Jurkat, Clone E6-1 (cell line): ENCODE measurements at places on chromosomes 12 and 14.

DNA sequence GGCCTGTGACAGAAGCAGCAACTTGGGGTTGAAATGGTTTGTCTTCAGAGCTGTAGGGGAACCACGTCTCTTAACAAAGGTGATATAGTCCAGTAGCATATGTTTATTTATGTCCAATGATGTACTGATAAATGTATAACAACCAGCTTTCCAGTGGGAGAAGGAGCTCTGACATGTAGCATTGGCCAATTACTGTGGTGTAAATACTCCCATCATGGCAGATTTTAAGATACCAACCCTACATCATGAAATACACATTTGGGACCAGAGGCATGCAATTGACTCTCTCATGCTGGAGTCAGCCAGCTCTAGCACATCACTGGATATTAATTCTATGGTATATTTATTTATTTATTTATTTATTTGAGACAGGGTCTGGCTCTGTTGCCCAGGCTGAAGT, 50.6 kb upstream of the CHST11 start:
- no peak for DNase-seq

DNA sequence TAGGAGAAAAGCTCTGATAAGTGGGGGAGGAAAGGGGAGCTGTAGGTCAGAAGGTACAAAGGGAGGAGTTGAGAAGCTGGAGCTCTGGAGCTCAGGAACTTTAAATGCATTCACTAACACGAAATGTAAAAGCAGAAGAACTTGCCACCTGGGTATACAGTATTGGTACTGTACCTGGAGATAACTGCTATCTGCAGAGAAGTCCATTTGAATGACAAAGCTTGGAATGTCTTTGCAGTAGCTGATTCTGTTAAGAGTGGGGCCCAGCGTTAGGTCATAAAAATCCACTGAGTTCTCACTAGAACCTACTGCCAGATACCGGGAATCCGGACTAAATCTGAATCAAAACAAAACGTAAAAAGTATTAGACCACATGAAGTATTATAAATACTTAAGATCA, 55.6 kb downstream of the ZC3H14 start:
- DNase-seq: no peak

GRCh38 chr12:70557583-70558191, 79.5 kb downstream of the PTPRB start:
- DNase-seq: no peak

DNA sequence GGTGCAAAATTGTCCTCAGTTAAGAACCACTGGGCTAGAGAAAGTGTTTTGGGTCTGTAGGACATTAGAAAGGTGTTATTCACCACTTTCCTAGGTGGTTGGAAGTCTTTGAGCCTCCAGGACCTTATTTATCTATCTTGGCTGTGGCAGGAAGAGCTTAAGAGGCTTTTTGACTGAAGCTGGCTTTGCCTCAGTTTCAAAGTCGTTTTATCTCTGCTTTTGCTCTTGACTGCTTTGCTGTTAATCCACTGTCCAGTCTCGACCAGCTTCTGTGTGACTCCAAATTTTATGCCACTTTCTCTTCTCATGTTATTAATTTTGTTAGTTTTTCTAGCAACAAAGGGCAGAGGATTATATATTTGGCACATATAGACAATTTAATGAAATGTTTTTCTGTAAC, 60.3 kb downstream of the PPHLN1 start:
- no peak for DNase-seq

DNA sequence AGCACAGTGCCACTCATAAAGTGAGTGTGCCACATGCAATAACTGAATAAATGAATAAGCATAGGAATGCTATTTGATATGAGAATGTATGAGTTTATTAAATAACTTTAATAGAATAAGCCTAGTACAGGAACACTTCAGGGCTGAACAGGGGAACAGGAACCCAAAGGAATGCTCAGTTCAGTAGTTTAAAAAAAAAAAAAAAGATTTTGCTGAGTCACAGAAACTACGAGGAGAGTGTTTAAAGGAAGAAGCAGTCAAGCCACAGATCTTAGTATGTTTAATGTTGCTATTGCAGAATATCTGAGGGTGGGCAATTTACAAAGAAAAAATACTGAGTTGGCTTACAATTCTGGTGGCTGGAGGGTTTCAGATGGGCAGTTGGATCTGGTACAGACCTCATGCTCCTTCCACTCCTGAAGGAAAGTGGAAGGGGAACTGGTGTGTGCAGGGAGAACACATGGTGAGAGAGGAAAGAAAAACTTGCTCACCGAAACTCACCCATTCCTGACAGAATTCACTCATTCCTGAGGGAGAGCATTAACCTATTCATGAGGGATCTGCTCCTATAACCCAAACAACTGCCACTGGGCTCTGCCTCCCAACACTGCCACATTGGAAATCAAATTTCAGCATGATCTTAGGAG, 880.3 kb upstream of the MGAT4C start:
- DNase-seq: no peak

- no peak for DNase-seq
Measured at GRCh38 chr12:46370380-46370734, 2.2 kb downstream of the SLC38A2 start.

- DNase-seq: no peak
Measured at GRCh38 chr12:82184844-82185243, 173.3 kb downstream of the CCDC59 start.

DNA sequence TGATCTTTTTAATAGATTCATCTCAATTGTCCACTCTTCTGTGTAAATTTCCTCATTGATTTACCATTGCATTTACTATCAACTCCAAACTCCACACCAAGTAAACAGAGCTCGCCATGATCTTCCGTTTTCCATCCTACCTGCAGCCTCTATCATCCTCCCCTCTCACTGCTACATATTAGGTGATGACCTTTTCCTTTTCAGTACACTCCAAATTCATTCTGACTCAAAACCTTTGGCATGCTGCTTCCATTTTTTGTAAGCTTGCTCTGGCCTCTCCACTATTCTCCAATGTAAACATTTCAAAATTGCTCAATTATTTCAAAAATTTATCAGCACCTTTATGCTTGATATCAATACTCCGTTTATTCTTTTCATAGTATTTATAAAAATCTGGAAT, 40.2 kb upstream of the PZP start:
- DNase-seq: no peak

- no peak for DNase-seq
Measured at GRCh38 chr12:68977335-68977734, 44.4 kb upstream of the CPM start.

DNA sequence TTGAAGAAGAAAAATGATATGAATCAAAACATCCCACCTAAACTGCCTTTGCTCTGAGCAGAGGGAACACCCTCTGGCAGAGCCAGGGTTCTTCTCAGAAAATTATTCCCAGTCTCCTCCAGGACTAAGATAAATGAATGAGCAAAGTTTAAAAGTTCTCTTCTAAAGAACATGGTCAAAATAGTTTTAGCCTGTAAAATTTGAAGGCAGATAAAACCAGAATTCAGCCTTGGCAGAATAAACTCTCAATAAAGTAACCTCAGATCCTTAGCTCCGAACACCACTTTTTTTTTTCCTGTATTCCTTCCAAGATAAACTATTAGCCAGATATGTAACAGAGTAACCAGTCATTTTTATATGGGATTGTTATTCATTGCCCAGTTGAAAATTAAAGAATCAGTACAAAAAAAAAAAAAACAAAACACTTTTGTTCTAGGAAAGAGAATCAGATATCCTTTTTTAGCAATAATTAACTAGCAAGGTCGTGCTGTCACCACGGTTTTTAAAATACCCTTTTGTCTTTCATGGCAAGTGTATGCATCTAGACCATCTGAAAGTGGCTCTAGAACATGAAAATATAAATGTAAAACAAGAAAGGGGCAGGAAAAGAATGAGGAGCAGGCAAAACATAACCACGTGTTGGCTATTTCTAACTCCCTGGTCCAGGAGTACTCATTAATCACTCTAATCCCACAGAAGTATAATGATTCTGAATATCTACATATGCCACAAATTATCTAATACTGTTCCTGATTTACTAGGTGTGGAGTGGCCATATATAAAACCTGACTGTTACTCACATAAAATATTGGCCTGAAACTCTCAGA, 60.8 kb downstream of the CAPZA3 start:
- no peak for DNase-seq

GRCh38 chr12:29316752-29317151, 64.2 kb downstream of the ERGIC2 start:
- DNase-seq: no peak

DNA sequence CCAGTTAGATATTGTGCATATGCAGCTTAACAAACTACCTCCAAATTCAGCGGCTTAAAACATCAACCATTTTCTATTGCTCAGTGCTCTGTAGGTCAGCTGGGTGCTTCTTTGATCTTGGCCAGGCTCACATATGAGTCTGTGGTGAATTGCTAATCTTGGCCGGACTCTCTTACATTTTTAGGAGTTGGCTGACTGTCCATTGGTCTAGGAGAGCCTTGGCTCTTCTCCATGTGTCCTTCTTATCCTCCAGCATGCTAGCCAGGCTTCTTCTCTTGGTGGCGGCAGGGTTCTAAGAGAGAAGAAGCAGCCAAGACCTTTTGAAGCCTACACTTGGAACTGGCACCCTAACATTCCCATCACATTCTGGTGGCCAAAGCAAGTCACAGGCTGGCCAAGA, 174.3 kb upstream of the PWP1 start:
- DNase-seq: no peak

DNA sequence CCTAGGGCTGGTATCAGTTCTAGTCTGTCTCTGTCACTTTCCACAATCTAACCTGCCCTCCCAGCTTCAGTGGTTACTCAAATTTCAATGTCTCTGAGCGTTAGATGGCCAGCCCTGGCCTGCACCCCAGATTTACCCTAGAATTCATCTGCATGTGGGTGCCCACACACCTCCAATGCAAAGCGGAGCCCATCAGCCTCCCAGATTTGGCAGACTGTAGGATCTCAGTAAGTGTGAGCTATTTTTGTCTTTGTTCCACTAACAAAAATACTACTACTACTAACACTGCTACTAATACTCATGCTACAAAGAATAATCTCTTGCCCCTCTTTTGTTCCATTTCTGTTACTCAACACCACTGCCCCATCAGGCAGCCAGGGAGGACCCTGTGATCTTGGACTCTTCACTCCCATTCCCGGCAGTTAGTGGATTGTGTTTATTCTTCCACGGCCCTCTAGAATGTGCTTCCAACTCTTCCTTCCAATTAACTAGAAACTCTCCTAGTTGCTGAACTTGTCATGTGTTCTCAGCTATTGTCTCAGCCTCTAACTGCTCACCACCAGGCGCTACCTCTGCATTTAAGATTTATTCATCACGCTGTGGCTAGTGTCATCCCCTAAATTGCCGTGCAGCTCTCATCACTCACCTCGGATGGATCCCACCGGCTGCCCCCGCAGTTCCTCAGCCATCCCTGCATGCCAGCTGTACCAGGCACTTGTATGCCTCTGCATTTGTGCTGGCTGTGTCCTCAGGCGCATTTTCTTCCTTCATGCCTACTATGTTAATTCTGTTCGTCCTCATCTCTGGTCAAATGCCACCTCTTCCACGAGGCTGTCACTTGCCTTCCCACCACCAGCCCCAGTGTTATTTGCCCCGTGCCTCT, 150.6 kb upstream of the HIF1A start:
- no peak for DNase-seq

GRCh38 chr12:131239384-131240094, 285.8 kb downstream of the ADGRD1 start:
- DNase-seq: no peak

GRCh38 chr14:97080991-97081390, 283.8 kb downstream of the VRK1 start:
- DNase-seq: no peak

GRCh38 chr12:25372969-25373817, 122.5 kb upstream of the KRAS start:
- no peak for DNase-seq

DNA sequence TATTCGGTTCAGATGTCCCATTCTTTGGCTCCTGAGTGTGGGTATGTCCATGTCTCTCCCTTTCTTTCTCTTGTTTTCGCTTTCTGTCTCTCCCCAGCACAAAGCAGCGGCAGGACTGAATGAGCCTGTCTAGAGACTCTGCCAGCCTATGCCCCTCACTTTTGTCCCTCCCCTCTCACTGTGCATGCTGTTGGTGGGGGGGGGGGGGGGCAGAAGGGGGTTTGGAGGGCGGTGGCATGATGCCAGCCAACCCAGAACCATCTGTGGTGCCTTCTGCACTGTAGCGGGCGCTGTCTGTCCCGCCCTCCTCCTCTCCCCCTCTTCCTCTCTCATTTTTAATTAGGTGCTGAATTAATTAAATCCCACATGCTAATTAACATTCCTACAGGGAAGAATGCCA, 17.7 kb downstream of the NGDN start:
- DNase-seq: no peak

GRCh38 chr14:23543403-23543802, 8.2 kb downstream of the ZFHX2 start:
- DNase-seq: no peak

DNA sequence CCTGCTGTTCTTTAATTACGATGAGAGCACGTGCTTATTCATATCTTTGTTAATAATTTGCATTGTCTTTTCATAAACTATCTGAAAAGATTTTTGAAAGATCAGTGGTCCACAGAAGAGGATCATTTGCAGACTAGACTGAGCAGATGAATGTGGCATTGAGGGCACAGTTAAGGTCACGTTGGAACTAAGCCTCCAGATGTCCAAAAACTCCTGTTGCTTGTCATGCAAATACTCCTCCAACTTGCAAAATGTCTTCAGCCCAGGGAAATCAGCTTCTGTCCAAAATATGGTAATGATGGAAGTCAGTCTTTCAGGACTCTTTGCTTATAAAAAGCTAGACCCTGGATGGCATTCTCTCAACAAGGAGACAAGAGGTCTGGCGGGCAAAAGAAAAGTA, 201.6 kb upstream of the TMEM260 start:
- no peak for DNase-seq

DNA sequence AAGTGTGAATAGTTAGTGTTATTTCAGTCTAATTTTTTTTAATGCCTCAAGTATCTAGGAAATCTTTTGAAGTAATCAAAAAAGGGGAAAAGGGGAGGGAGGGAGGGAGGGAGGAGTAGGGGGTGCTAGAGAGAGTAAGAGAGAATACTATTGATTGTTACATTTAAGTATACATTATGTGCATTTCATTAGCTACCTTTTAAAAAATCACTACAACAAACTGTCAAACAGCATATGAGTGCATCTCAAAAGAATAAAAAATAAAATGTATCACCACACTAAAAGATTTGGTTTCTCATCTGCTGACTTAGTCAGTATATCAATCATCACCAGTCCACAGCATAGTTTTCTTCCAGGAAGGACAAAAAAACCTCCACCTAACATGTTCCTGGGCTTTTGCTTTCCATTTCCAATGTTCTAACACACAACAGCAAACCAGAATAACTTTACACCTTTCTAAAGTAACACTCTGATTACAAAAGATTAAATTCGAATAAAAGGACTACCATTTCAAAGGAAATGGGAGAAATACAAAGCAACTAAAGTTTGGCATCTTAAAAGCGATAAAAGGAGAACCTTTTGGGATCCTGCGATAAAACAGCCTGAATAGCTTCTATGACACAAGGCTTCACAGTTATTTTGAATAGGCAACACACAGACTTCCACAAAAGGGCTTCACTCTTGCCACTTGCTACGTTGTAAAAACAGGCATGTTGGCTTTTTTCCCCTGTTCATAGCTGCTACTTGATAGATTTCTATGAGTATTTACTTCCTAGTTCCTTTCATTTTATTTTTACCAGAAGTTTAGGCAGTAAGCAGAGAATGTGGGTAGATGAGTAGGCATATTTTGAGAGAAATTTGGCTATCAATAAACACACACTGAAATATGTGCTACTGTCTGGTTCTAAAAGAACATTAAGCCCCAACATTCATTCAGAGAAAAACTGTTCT, 160.9 kb downstream of the EPS8 start:
- no peak for DNase-seq
